ENCODE measurements at places on chromosomes 11 and 22.

DNA sequence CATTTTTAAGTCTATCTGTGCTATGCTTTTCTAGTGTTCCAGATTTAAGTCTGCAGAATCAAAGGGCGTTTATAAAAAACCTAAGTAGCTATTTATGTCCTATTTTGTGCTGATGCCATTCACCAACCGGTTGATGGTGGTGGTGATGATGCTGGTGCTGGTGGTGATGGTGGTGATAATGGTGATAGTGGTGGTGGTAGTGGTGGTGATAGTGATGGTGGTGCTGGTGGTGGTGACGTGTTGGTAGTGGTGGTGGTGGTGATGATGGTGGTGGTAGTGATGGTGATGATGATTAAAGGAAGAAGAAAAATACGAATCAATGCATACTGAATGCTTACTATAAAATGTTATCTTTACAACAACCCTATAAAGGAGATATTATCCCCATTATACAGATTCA, 178.2 kb downstream of the OPCML start:
- no peak for DNase-seq

- no peak for DNase-seq
Observed at GRCh38 chr11:45853332-45854219, 6.3 kb downstream of the CRY2 start.

GRCh38 chr11:2158296-2158737, 2.7 kb downstream of the INS start:
- no peak for DNase-seq

DNA sequence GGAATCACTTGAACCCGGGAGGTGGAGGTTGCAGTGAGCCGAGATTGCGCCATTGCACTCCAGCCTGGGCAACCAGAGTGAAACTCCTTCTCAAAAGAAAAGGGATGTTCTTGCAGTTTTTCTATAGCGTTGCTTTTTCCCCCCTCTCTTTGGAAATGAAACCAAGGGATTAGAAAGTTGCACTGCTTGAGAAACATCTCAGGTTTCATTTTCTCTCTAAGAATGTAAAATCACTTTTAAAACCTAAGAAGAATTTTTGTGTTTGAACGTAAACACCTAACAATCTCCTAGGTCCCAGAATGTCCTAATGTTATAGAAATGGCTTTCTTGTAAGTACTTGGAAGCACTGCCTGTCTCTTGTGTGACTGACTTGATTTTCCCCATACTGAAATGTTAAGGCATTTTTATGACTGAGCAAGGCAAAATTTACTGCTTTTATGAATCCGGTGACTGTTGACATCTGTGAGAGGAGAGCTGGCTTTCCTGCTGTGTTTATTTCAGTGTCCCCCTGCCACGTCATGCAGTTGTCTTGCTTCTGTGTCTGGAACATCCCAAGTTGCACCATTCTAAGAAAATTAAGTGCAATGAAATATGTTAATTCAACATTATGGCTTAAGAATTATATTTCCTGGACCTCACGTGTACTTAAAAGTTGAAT, 37.7 kb downstream of the NF2 start:
- no peak for DNase-seq

GRCh38 chr11:34331736-34332135, 26.1 kb downstream of the ABTB2 start:
- DNase-seq: no peak

GRCh38 chr11:12007769-12008737, at the start of gene DKK3:
TSS of gene DKK3 (minus strand) at chr11:12008626. CDS start at chr11:12008582, 44 bp downstream.
- DNase-seq: no peak

GRCh38 chr11:118851970-118852369, 31.7 kb upstream of the CXCR5 start:
- no peak for DNase-seq

DNA sequence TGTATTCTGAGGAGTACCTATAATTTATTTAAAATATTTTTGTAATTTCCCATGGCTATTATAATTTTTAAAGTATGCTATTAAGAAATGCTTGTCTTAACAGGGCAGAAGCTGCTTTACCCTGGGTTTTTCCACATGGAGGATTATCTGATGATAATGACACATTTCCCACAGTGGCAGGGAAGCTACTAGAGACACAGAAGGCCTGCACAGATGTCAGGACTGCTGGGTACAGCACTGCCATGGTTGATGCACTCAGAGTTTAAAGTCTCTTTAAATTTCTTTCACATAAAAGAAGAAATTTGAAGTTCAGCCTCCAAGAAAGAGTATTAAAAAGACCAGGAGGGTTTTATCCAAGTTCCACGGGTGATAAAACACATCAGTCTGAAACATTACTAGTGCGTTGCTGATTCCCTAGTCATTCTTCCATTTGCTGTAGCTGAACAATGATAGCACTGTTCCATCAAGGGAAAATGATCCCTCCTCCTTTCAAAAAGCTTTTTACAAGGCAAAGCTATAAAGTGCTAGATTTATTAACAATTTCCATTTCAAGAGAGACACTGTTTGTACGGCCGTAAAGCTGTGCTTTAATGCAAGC, 363.0 kb downstream of the CNTN5 start:
- DNase-seq: no peak

DNA sequence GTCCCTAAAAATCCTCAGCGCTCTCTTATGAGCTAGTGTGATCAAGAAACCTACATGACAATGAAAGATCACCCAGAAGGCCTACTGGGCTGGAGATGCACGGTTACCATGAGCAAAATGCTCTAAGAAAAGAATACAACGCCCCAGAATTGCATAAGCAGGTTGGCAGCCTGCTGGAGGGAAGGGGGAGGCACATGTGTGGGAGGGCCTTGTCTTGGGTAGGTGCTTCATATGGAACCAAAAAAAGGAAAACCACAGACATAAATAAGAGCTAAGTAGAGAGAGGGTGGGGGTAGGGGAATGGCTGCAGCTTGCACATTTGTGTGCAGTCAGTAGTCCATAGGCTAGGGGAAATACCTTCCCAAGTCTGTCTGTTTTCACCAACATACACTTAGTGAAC, 2.8 kb downstream of the SIAE start:
- DNase-seq: peak; percentile 95

DNA sequence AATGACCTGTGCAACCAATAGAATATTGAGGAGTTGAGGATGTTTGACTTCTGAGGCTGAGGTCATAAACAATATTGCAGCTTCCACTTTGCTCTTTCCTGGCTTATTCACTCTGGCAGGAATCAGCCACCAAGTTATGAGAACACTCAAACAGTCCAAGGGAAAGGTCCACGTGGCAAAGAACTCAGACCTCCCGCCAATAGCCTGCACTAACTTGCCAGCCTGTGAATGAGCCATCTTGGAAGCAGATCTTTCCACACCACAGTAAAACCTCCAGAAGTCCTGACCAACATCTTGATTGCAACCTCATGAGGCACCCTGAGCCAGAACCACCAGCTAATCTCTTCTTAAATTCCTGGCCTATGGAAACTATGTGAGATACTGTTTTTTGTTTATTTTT, 22.7 kb upstream of the PICALM start:
- DNase-seq: no peak

- DNase-seq: no peak
Observed at GRCh38 chr11:520428-521176, 13.6 kb upstream of the RNH1 start.

All from Kasumi-1 (cell line).